Activated CD8-positive, alpha-beta T cell treated with anti-CD3 and anti-CD28 coated beads for 36 hours (primary cell): ENCODE measurements at places on chromosomes 4 and X. TPM values are rescaled to one million over a fixed set of nuclear protein-coding genes. Genes with fewer than 3 reads are reported as not detected.

The PPARGC1A gene
- not detected for total RNA-seq

The FGF5 gene
- not detected for total RNA-seq

The TMEM271 gene
- not detected for total RNA-seq

The RHOXF2B gene
- total RNA-seq = not detected

The C4orf50 gene
- 0.07 TPM for total RNA-seq

The UGT8 gene
- 0.07 TPM for total RNA-seq

The MAOB gene
- not detected for total RNA-seq

The C4orf51 gene
- not detected for total RNA-seq

The SHROOM2 gene
- total RNA-seq = not detected

The CXCL10 gene
- 0.68 TPM for total RNA-seq

The STOX2 gene
- total RNA-seq = not detected

The LRIT3 gene
- 0.16 TPM for total RNA-seq

The YIPF7 gene
- not detected for total RNA-seq

GRCh38 chr4:31328932-31329331, 608.8 kb downstream of the PCDH7 start:
- no peaks in the 10 kb centered on the region for H3K4me1 ChIP-seq
- no peaks in the 10 kb centered on the region for H3K36me3 ChIP-seq
- no peaks in the 10 kb centered on the region for H3K27me3 ChIP-seq
- no peak overlapping the region for H3K27ac ChIP-seq

DNA sequence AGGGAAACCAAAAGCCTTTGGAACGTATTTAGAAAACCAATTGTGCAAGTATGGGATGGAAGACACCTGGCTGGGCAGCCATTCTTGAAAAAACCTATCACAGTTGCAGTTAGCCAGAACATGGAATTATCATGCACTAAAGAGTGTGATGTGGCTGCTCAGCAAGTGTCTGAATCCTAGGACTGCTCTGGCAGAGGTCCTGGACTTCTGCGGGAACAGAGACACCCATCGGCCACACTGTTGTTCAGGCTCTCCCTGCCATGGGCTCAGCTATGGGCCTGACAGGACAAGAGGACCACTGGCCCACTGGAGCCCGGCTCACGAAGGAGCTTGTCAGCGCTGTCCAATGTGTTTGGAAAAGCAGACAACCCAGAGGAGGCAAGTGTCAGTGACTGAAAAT, 115.7 kb upstream of the GPC4 start:
- no peaks in the 10 kb centered on the region for H3K4me1 ChIP-seq
- H3K27ac ChIP-seq = no peak overlapping the region

GRCh38 chr4:3360777-3361176, 68.0 kb downstream of the RGS12 start:
- H3K27ac ChIP-seq = no peak overlapping the region
- H3K36me3 ChIP-seq = no peaks in the 10 kb centered on the region
- peaks cover 3% of the 10 kb centered on the region for H3K27me3 ChIP-seq
- peaks cover 2% of the 10 kb centered on the region for H3K4me1 ChIP-seq
- DNase-seq = no peak

DNA sequence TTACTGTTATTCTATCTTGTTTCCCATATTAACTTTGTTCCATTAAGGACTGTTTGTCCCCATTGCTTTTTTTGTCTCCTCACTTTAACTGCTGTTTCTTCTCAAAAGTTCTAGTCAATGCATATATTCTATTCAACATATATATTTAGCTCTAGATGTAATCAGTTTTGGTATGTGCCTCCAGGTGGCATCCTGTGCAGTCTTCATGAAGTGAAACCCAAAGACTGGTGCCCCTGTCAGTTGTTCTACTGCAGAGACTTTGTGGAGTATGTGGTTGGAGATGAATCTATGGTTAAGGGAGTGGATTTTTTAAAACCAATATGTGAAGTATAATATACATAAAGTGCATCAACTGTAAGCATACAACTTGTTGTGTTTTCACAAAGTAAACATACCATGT, 57.0 kb downstream of the VAMP7 start:
- no peak for DNase-seq
- no peak overlapping the region for H3K27ac ChIP-seq

GRCh38 chr4:187141101-187141500, 417.4 kb upstream of the FAT1 start:
- no peak for DNase-seq
- no peaks in the 10 kb centered on the region for H3K36me3 ChIP-seq
- H3K4me3 ChIP-seq = no peak overlapping the region
- no peaks in the 10 kb centered on the region for H3K27me3 ChIP-seq
- no peak overlapping the region for H3K27ac ChIP-seq

DNA sequence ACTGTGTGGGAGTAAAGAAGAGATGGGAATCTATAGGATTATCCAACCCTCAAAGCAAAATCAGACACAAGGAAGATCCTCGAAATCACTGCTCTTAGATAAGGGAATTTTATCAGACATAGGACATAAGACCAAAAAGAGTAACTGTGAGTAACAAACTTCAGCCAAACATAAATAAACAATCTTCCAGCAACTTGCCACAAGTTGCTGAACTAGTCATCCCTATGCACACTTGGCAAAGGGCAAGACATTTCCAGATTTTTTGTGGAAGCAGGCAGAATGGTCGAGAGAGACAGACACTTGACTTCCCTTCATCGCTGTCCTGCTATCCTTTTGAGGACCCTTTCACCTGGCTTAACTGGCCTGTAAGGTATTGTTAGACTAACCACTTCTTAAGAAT, 89.6 kb downstream of the KCNIP4 start:
- no peak overlapping the region for H3K4me3 ChIP-seq
- no peak overlapping the region for H3K27ac ChIP-seq
- H3K36me3 ChIP-seq = no peaks in the 10 kb centered on the region
- DNase-seq = no peak
- H3K27me3 ChIP-seq = peaks cover 2% of the 10 kb centered on the region

- no peak for DNase-seq
- H3K27ac ChIP-seq = no peak overlapping the region
- H3K4me1 ChIP-seq = no peaks in the 10 kb centered on the region
- H3K36me3 ChIP-seq = no peaks in the 10 kb centered on the region
- H3K4me3 ChIP-seq = no peak overlapping the region
Observed at GRCh38 chrX:29435396-29435795, 780.0 kb upstream of the MAGEB2 start.

GRCh38 chrX:29671421-29671820, 543.9 kb upstream of the MAGEB2 start:
- H3K4me3 ChIP-seq = no peak overlapping the region
- no peak overlapping the region for H3K27ac ChIP-seq
- no peaks in the 10 kb centered on the region for H3K4me1 ChIP-seq
- H3K27me3 ChIP-seq = no peaks in the 10 kb centered on the region
- H3K36me3 ChIP-seq = no peaks in the 10 kb centered on the region

DNA sequence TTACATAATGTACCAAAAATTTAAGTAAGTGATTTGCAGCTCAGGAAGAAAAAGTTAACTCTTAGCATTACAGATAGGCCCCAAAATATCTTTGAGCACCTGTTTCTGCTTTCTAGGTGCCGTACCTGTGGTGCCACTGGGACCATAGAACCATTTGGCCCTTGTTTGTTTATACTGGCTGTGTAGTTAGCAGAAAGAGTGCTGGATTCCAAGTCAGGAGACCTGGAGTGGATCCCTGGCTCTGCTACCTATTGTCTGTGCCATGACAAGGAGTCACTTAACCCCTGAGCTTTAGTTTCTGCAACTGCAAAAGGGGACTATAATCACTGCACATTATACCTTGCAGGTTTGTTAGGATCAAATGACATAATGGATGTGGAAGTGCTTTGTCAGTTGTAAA, 137.8 kb upstream of the GPR101 start:
- DNase-seq = no peak
- no peak overlapping the region for H3K27ac ChIP-seq
- H3K27me3 ChIP-seq = no peaks in the 10 kb centered on the region
- H3K4me3 ChIP-seq = no peak overlapping the region
- H3K36me3 ChIP-seq = no peaks in the 10 kb centered on the region

- DNase-seq = peak; percentile 4
- H3K27me3 ChIP-seq = peaks cover 2% of the 10 kb centered on the region
- H3K4me3 ChIP-seq = no peak overlapping the region
Observed at GRCh38 chr4:138348055-138348454, 105.9 kb upstream of the SLC7A11 start.

- no peak for DNase-seq
- H3K4me1 ChIP-seq = no peaks in the 10 kb centered on the region
- H3K27me3 ChIP-seq = peaks cover 10% of the 10 kb centered on the region
- H3K4me3 ChIP-seq = no peak overlapping the region
Observed at GRCh38 chr4:159382856-159383561, 280.1 kb downstream of the RAPGEF2 start.

DNA sequence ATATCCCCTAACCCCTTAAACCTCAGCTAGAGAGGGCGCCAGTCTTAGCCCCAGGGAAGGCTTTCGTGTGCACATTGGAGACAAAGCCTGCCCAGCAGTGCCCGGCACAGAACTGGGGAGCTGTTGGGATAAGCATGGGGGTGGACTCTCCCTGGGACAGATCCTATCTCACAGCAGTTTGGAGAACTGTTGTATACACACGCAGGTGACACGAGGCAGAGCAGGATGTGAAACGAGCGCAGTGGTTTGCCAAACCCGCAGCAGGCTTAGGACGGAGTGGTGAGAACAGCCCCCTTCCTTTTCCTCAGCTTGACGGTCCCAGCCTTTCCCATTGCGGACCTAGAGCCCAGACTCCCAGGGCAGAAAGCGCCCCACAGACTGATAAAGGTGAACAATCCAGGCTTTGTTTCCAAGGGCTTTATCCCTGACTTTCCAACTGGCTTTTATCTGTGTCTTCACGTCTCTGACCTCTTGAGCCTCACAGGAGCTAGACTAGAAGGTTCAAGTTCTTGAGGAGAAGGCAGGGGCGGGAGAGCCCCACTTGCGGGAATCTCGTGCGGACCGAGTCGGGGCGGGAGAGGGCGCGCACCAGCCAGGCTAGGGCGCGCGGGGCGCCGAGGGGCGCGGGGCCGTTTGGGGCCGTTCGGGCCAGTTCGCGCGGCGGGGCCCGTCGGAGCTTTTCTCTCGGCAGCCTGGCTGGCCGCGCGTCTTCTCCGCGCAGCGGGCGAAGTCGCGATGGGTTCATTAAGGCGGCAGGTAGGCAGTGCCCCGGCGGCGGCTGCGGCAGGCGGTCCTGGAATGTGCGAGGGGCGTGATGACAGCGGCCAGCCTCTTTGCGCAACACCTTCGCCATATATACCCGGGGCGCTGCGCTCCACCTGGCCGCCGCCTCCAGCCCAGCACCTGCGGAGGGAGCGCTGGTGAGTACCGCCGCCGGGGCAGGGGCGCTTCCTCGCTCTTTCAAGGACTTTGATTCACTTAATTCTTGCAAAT, at the start of gene SLC34A2:
Gene SLC34A2 (plus strand): TSS at position 881 of the 993 bp plus-strand sequence. CDS start 6,650 bp downstream, outside the sequence.
- peaks cover 5% of the 10 kb centered on the region for H3K4me1 ChIP-seq
- H3K27me3 ChIP-seq = peaks cover 26% of the 10 kb centered on the region
- no peak within 1 kb of the TSS for H3K4me3 ChIP-seq
- no peaks in the 10 kb centered on the region for H3K36me3 ChIP-seq
- H3K27ac ChIP-seq = no peak within 1 kb of the TSS

- H3K36me3 ChIP-seq = peaks cover 4% of the 10 kb centered on the region
- H3K27ac ChIP-seq = no peak overlapping the region
- H3K4me3 ChIP-seq = no peak overlapping the region
- peaks cover 14% of the 10 kb centered on the region for H3K4me1 ChIP-seq
Observed at GRCh38 chr4:48262926-48263325, 6.7 kb downstream of the TEC start.

DNA sequence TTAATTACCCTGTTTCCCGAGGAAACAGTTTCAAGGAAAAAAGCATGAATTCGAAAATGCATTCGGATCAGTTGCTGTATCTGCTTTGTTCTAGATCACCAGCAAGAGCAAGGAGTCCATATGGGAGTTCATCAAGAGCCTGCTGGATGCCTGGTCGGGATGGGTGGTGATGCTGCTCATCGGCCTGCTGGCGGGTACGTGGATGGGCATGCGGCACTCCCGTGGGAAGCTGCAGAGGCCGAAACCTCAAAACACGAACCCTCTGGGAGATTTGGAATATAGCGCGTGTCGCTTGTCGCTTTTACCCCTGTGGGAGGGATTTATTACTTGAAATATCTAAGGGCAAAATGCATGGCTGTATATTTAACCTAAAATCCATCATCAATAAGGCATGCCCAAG, 30.6 kb downstream of the CLCN4 start:
- H3K27me3 ChIP-seq = no peaks in the 10 kb centered on the region
- no peak overlapping the region for H3K4me3 ChIP-seq
- H3K36me3 ChIP-seq = no peaks in the 10 kb centered on the region
- no peaks in the 10 kb centered on the region for H3K4me1 ChIP-seq
- H3K27ac ChIP-seq = no peak overlapping the region
- DNase-seq = no peak

DNA sequence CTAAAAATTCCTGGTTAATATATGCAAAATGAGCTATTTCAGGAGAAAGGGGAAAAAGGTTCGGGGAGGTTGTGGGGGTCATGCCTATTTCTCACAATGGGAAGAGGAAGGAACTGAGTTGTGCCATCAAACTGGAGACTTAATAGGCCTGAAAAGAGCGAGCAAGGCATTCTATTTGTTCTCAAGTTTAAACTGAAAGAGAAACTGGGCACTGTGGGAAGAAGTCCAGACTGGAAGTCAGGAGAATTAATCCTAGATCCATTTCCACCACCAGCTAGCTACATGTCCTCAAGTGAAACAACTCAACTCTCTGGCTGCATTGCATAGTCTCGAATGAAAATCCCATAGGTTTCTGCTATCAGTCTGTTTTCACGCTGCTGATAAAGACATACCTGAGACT, 50.6 kb downstream of the PPARGC1A start:
- DNase-seq = no peak
- H3K27me3 ChIP-seq = no peaks in the 10 kb centered on the region
- no peak overlapping the region for H3K27ac ChIP-seq
- H3K4me1 ChIP-seq = no peaks in the 10 kb centered on the region
- no peaks in the 10 kb centered on the region for H3K36me3 ChIP-seq

DNA sequence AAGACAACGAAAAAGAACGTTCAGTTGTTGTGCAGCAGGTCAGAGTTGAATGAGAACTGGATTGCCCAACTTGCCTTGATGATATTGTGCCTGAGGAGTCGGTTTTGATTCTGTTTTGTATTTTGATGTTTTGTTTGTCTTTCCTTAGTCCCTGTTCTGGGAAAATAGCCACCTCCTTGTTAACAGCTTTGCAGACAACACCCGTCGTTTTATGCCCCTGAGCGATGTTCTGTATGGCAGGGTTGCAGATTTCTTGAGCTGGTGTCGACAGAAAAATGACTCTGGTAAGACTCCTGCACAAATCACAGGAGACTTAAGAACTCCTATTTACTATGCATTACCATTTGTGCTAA, 4.5 kb downstream of the BST1 start:
- peaks cover 3% of the 10 kb centered on the region for H3K4me1 ChIP-seq
- no peak overlapping the region for H3K4me3 ChIP-seq
- peaks cover 1% of the 10 kb centered on the region for H3K27me3 ChIP-seq
- H3K36me3 ChIP-seq = no peaks in the 10 kb centered on the region
- no peak overlapping the region for H3K27ac ChIP-seq
- no peak for DNase-seq

GRCh38 chrX:115719171-115719570, 158.2 kb downstream of the PLS3 start:
- no peak overlapping the region for H3K4me3 ChIP-seq
- DNase-seq = no peak
- H3K4me1 ChIP-seq = no peaks in the 10 kb centered on the region
- no peak overlapping the region for H3K27ac ChIP-seq
- no peaks in the 10 kb centered on the region for H3K27me3 ChIP-seq
- H3K36me3 ChIP-seq = no peaks in the 10 kb centered on the region
